HS-5 (cell line): ENCODE measurements at places on chromosomes 13 and 19.

DNA sequence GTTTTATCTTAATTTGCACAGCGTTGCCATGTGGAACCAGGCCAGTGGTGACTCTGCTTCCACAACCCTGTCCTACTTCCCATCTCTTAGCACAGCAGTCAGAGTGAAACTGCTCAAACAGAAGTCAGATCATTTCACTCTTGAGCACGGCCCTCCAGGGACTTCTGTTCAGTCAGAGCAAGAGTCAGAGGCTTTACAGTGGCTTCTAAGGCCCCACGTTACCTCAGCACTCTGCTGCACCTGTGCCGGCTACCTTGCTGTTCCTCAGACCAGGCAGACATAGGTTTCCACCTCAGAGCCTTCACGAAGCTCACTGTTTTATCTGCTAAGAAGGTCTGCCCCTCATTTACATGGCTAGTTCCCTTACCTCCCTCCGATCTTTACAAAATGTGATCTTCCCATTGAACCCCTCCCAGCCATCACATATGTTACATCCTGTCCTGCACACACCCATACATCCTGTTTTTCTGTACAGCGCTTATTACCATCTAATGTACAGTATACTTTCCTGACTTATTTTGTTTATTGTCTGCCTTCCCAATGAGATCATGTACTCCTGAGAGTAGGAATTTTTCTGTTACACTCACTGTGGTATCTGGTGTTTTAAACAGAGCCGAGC, 41.6 kb downstream of the TM9SF2 start:
- DNase-seq = no peak

GRCh38 chr19:30564551-30565011, 192.4 kb downstream of the ZNF536 start:
- DNase-seq = no peak

DNA sequence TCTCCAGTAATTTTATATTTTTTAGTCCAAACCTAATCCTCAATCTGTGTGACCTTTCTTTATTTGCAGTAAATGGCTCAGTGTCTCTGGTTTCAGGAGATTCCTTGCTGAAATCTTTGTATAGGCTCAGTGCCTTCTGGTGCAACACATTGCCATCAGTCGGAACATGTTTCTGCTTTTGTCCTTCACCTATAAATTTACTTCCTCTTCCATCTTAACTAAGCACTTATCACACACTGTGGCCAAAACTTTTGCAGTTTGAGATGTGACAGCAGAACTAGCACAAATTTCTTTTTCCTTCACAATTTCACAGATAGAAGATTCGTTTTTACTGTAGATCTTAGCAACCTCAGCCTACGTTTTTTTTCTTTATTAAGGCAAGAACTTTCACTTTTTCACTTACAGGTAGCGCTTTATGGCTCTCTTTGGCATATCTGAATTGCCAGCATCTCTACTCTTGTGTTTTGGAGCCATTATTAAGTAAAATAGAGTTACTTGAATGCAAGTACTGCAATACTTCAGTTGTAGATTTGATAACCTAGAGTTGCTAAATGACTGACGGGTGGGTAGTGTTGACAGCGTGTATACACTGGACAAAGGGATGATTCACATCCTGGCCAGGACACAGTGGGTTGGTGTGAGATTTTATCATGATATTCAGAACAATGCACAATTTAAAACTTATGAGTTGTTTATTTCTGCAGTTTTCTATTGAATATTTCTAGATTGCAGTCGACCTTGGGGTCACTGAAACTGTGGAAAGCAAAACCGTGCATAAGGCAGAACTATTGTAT, 44.3 kb downstream of the NDFIP2 start:
- DNase-seq = no peak

GRCh38 chr19:27392027-27392632, 1820.8 kb downstream of the UQCRFS1 start:
- DNase-seq = no peak

DNA sequence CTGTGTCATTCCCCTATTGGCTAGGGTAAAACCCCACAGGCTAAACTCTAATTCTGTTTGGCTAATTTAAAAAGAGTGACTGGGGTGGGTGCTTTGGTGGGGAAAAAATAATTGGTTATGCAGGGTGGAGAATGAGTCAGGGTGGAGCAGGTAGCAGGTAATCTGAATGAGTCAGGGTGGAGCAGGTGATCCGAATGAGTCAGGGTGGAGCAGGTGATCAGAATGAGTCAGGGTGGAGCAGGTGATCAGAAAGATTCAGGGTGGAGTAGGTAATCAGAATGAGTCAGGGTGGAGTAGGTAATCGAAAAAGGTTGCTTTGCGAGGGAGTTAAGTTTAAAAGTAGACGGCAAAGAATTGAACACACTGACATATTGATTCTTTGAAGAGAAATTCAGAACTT, 1218.8 kb upstream of the ATXN8OS start:
- DNase-seq = no peak

DNA sequence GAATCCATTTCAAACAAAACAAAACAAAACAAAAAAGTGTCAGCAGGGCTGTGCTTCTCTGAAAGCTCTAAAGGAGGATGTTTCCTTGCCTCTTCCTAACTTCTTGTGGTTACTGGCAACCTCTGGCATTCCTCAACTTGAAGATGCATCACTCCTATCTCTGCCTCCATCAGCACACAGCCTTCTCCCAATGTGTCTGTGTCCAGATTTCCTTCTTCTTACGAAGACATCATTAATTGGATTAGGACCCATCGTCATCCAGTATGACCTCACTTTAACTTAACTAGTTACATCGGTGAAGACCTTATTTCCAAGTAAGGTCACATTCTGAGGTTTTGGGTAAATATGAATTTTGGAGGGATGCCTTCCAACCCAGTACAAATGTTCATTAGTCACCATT, 33.8 kb upstream of the GTF2F2 start:
- DNase-seq = peak; percentile 57
